Heart right ventricle (tissue), 16 donors: ENCODE measurements at places on chromosomes 3 and 15.
A peak's percentile ranks its signal among the peaks of the same experiment; 100 is the strongest.

DNA sequence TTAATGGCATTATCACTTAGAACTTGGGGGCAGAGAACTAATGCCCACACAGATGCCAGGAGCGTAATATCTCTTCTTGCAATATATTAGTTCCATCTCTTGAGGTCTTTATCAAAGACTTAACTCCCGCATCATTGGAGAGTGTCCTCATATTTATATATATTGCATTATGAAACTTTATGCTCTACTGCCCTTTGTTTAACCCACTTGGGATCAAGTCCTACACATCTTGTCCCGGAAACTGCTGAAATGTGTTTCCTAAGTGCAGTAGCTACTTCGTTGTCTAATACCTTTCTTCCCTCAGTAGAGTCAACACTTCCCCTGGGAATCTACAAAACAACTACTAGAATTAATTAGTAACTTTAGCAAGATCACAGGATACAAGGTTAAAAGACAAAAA, 1029.2 kb downstream of the OTOL1 start:
- DNase-seq = no peak

DNA sequence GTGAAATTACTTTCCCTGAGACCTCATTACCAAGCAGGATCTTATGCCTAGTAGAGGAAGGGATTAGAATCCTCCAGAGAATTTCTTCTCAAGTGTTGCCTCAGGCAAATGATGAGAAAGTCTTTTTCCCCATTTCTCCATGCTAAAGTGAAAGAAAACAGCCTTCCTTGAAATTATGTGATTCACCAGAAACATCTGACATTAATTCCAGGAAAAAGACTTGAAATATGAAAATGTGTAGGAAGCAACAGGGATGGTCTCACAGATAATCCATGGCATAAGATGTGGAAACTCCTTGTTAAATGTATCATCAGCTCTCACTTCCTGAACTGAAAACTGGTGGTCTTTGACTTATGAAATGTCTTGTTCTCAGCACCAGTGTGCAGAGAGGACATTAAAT, 17.9 kb upstream of the ABI3BP start:
- no peak for DNase-seq

GRCh38 chr15:56915888-56916287, 2.6 kb upstream of the TCF12 start:
- DNase-seq = no peak

- DNase-seq = no peak
These were observed 1036.6 kb downstream of the NTRK3 start for GRCh38 chr15:87219650-87220615.

- DNase-seq = peak; percentile 14
These were observed 65.0 kb downstream of the FRMD4B start for GRCh38 chr3:69320871-69321271.

- DNase-seq = no peak
These were observed 369.8 kb downstream of the SV2B start for GRCh38 chr15:91469632-91470567.

DNA sequence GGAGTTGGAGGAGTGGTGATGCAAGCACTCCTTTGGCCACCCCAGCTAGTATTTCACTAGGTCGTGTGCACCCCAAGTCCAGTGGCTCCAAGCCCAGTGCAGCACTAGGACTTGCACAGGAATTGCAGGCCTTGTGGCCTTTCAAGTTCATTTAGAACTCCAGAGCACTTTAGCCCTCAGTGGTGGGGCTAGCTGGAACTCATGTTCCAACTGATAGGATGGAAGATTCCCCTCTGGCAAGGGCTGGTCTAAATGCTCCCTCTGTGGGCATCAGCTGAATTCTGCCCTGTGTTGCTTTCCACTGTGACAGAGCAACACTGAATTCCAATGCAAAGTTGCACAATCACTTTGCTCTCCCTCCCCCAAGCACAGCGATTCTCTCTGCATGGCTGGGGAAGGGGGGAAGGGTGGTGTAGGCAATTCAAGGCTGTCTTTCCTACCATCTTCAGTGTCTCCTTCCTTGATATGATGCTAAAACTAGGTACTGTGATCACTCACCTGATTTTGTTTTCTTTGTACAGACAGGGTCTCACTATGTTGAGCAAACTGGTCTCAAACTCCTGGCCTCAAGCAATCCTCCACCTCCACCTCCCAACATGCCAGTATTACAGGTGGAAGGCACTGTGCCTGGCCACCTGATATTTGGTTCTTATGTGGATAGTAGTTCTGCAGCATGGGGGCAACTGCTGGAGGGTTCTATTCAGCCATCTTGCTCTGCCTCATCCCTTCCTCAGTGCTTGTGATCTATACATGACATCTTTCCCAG, 10.3 kb downstream of the USF3 start:
- DNase-seq = no peak

DNA sequence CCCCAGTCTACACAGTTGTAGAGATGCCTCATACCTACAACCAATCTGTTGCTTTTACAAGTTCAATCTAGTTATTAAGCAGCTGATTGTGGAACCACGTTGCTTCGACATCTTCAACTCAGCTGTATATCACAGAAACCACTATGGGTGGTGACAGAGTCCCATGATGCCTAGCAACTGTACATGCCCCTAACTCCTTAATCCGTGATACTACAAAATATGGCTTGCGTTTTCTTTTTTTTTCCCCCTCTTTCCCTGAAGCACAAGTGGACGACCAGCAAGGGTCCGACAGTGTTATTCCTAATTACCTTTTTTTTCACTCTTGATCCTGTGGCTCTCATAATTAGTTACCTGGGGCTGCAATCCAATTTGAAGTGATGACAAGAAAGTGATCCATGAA, 478.6 kb downstream of the FOXP1 start:
- DNase-seq = no peak

DNA sequence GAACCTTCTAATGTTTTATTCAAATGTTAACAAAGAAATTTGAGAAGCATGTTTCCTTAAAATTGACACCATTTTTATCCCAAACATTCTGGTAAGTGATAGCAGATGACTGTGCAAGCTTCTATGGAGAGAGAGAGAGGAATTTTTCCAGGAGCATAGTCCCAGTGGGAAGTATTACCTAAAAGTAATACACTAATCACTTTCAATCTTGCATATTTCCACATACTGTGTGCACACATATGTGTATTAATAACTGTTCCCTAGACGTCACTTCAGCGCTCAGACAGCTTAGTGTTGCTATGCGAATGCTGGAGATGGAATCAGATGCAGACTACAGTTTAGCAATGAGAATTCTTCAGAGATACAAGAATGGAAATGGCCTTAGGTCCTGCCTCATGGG, 424.3 kb upstream of the TPRG1 start:
- no peak for DNase-seq

DNA sequence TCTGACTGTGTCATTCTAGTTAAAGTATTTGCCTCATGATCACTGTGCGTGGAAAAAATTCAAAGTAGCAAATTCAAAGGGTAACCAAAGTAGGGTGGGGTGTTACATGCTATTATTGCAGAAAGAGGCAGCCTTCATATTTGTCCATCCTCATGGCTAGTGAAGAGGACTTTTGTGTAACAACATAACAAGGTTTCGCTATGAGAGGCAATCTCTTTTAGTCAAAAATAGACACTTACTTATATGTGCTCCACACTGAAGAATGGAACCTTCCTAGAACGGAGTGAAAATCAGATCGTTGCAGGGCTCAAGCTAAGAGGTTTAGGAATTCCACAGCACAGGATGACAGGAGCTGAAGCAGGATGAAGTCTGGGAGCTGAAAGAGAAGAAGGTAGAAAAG, 345.1 kb upstream of the CBLB start:
- no peak for DNase-seq

GRCh38 chr3:95351158-95351557, 1288.3 kb downstream of the NSUN3 start:
- no peak for DNase-seq

DNA sequence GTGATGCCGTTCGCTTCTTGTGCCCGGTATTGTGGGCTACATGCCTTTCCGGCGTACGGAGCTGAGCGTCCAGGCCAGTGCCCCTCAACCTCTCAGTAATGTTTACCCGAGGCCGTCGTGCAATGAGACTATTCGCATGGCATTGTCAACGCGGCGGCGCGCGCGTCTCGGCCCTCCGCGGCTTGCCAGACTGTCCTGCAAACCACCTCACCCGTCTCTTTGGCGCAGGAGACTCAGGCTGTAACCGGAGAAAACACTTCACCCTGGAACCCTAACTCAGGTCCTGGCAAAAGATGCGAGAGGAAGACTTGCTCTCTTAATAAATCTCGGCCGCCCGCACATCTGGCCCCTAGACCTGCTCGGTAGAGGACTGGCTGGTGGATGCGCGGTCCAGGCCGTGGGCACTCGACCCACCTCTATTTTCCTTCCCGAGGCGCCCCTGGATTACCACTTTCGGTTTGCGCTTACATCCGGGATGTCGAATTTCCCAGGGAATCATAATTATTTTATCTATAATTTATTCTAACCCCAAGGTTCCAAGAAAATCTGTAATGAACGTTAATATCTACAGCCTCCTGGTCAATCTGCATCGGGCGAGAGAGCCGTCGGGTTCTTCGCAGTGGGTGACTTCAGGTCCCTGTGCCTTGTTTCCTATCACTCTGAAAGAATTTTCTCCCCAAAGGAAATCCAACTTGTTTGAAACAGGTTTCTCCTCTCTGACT, 71.8 kb upstream of the POLG start:
- DNase-seq = no peak

DNA sequence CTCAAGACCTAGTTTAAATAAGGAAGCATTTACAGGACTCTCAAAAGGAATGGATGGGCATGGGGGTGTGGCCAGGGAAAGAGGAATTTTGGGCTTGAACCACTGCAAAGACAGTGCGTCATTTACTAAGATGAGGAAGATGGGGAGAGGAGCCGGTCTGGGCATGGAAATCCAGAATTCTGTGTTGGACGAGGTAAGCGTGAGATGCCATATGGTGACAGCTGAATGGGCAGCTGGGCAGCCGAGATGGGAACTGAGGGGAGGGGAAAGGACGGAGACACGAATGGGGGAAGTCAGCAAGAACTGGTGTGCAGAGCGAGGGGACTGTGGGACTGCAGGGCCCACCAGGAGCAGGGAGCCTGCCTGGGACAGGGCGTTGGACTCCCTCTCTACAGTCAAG, 24.2 kb downstream of the TMEM44 start:
- no peak for DNase-seq

DNA sequence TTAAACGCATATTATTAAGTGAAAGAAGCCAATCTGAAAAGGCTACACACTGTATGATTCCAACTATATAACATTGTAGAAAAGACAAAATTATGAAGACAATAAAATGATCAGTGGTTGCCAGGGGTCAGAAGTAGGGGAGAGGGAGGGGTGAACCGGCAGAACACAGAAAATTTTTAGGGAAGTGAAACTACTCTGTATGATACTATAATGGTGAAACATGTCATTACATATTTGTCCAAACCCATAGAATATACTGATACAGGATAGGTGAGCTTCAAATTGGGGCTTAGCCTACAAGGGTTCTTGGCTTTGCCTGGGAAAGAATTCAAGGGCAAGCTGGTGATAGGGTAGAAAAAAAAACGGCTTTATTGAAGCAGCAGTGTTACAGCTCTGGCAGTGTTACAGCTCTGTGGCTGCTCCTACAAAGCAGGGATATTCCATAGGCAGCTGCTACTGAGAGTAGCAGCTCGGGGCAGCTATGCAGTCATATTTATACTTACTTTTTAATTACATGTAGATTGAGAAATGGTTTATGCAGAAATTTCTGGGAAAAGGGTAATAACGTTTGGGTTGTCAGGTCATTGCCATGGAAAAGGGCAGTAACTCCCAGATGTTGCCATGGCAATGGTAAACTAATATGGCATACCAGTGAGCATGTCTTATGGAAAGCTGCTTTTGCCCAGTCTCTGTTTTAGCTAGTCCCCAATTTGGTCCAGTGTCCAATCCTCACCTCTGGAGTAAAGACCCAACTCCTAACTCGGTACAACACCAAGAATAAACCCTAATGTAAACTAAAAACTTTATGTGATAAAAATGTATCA, 125.1 kb upstream of the SLC25A36 start:
- no peak for DNase-seq

DNA sequence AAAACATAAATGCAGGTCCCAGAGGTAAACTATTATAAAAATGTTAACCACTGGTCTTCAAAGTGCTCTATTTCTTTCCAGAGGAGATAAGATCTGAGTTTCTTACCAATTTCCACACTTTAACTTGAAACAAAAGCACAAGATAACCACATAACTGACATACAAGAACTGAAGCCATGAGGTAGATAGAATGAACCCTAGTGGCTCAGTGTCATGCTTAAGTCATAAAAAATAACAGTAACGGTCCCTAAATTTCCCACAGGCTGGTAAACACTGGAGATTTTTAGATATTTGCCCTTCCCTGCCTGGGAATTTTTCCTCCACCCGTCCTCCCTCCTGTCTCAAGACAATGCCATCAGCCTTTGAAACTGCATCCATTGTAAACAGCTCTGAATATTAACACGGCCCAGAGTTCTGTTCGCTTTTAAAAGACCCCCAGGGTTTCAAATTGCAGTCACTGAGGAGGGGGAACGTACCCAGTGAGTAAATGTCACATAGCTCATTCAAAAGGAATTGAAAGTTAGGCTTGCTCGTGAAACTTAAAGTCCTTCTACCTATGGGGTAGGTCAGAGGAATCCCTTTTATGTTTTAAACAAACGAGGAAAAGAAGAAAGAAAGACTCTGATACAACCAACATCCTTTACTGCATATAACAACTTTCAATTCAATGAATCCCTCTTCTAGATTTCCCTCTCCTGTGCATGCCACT, 5.7 kb downstream of the LRIG1 start:
- no peak for DNase-seq

DNA sequence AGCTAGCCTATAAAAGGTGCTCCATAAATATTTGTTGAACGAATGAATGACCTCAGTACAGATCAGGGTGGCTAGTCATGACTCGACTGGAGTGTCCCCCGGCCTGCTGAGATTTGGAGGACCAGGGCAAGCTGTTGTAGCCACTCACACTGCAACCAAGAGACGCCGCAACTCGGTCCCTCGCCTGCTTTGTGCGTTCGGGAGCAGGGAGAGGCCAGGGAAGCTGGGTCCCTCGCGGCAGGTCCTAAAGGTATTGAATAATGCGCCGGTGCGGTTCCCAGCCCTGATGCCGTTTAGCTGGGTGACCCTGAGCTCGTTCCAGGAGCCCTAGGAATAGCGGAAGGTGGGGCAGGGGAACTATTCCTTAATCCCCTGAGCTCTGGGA, 1.8 kb downstream of the IGDCC4 start:
- no peak for DNase-seq

- no peak for DNase-seq
These were observed 8.5 kb downstream of the CALML4 start for GRCh38 chr15:68196445-68197169.

GRCh38 chr3:42094128-42094527, 3.0 kb downstream of the TRAK1 start:
- DNase-seq = no peak

DNA sequence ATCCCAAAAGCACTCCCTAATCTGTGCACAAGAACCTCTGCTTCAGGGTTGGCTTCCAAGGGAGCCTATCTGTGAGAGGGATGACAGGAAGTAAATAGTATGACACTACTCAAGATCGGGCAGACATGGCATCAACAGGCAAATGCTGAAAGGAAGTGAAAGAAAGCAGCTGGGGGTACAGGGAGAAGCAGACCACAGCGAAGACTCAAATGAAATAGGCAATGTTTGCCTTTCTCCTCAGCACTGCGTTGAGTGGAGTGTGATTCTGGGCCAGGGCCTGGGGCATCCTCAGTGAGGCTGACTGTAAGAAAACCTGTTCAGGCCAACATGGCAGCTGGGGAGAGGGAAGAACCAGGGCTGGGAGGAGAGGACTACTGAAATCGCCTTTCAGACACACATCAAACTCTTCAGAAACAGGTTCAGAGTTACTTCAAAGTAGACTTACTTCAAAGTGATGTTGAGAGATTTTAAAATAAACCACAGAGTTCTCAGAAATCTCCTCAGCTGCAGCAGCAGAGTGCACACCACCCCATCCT, 96.6 kb downstream of the SLC9A9 start:
- no peak for DNase-seq

GRCh38 chr3:39327746-39328349, 1.7 kb upstream of the CCR8 start:
- no peak for DNase-seq
